GOT3 (cell line): ENCODE measurements at places on chromosomes 1 and 21.

GRCh38 chr21:42672699-42673458 lies 19.5 kb downstream of the PDE9A start:
- no peak for DNase-seq

- no peak for DNase-seq
Observed at GRCh38 chr1:27391511-27392095, 819 bp upstream of the GPR3 start.

- no peak for DNase-seq
Observed at GRCh38 chr1:154222918-154223317, 2.2 kb downstream of the UBAP2L start.

- no peak for DNase-seq
Observed at GRCh38 chr21:39984286-39984991, 117.2 kb downstream of the PCP4 start.

DNA sequence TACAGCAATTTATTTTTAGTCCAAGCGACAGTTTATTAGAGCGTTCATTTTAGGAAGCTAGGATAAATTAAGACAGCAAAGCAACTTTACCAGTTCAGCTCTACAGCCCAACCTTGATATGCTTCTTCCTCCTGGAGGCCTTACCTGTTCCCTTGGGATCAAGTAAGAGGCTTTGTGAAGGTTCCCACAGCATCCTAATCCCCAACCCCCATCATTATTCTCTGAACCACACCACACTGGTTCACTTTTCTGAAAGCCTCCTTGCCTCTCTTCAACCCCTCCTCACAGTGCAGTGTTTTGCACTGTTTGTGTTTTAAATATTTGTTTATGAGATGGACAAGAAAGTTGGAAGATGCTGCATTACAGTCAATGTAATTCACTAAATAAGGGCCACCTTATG lies 126.3 kb upstream of the CXADR start:
- no peak for DNase-seq

DNA sequence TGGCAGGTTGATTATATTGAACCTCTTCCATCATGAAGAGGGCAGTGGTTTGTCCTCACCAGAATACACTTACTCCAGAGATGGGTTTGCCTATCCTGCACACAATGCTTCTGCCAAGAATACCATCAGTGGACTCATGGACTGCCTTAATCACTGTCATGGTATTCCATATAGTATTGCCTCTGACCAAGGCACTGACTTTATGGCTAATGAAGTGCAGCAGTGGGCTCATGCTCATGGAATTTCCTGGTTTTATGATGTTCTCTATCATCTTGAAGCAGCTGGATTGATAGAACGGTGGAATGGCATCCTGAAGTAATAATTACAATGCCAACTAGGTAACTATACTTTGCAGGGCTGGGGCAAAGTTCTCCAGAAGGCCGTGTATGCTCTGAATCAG lies 16.6 kb upstream of the GBP6 start:
- DNase-seq, result no peak

DNA sequence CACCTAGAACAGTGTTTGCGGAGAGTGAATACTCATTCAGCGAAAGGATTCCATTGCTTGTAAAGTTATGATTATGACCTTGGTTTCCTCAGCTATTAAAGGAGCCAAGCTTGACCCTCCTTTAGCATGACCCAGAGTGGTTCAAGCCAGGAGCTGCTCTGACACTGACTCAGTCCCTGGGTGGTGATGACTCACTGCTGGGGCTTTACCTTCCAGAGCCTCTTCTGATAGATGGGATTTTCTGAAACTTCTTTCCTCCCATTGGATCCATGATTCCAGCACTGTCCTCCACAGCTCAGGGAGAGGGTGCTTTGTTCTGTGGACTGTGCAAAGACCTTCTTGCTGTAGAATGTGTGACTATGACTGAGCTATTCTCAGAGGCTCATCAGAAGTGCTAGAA lies 77.4 kb downstream of the S1PR1 start:
- DNase-seq, result no peak

DNA sequence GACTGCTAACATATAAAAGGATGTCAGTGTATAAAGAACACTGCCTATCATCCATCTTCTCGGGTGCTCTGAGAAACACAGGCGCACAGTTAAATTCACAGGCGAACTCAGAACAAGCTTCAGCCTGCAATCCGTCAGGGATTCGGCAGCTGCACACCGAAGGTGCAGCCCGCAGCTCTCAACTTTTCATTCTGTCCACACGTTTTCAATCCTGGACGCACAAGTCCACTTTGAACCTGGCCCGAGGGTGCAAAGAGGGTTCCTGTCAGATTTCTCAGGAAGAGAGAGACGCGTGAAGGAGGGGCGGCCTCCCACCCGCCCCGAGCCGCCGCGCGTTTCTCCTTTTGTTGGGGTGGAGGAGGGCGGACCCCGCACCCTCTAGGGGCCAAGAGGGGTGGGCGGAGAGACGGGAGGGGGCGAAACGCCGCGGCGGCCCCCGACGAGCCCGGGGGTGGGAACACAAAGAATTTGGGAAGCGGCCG lies 724 bp downstream of the DOCK7 start:
- DNase-seq, result no peak
